Activated CD8-positive, alpha-beta T cell treated with anti-CD3 and anti-CD28 coated beads, Interleukin-2, amount 10 ng/mL, durations not matched to agents 7 days and 5 days (primary cell): ENCODE measurements at places on chromosomes 2 and 18.
A peak's percentile ranks its signal among the peaks of the same experiment; 100 is the strongest.

GRCh38 chr2:218920504-218920903 is 39.0 kb upstream of the CDK5R2 start:
- DNase-seq: no peak

DNA sequence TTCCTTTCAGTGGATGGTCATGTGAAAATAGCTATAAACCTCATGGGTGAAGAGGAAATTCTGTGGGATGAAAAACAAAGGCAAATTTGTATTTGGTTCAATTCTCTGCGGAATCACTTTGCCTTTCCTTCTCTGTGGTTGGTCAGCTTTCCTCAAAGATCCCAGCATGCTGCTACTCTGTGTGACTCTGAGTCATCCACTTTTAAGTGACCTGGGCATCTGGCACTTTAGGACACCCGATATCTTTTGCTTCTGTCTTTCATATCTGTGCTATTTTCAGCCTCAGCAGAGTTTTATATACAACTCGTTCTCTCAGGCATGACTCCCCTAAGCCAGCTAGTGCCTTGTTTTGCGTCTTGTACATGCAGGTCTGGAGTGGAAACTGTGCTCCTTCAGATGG is 217.0 kb upstream of the PIEZO2 start:
- DNase-seq: no peak

GRCh38 chr2:158690823-158691222 is 104.3 kb upstream of the DAPL1 start:
- no peak for DNase-seq

DNA sequence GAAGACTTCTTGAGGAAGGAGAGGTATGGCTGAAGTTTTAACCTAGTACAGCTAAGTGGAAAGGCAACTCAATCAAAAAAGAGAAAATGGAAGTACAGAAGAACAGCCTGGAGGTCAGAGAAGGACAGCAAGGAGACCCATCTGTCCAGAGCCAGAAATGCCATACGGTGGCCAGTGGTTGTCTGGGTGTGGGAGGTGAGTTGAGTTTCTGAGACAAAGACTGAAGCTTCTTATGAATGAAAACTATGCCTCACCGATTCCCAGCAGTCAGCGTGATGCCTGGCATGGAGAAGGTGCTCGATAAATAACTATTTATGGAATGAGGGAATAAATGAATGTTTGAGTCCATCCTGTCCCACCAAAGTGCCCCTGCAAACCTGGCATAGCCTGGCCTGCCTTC is 98.8 kb downstream of the MRO start:
- no peak for DNase-seq

GRCh38 chr2:26979741-26980140 is 9.3 kb downstream of the MAPRE3 start:
- DNase-seq: no peak

DNA sequence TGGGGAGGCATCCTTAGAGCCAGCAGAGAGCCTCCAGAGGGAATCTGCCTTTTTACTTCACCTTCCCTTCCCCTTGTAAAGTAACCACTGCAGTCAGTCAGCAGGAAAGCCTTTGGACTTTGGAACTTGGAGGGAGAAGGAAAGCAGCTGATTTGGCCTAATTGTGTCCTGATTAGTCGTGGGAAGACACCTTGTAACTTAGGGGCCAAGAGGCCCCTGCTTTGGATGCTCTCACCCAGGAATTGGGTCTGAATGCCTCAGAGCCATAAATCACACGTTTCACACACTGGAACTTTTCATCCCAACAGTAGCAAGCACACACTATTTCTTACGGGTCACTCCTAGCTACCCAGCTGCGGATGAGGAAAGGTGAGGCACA is 81.0 kb upstream of the PPM1B start:
- DNase-seq: no peak

DNA sequence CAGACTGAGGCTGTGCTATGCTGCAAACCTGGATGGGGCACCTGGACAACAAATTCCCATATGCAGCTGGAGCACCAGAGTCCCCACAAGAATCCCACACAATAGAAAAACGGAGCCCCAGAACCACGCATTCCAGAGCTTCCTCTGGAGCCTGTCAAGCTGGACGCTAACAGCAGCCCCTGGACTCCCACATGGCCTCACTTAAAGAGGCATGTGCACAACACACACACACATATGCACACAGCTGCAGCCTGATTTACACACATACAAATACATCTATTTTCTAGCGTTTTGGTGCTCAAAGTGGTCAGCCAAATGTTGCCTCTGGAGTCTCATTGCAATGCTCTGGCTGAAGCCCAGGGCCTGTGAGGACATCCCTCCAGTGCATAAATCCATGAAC is 632.7 kb upstream of the ID2 start:
- DNase-seq: no peak

- peak; percentile 78 for DNase-seq
These were observed 1.2 kb downstream of the TGOLN2 start for GRCh38 chr2:85326406-85327159.

DNA sequence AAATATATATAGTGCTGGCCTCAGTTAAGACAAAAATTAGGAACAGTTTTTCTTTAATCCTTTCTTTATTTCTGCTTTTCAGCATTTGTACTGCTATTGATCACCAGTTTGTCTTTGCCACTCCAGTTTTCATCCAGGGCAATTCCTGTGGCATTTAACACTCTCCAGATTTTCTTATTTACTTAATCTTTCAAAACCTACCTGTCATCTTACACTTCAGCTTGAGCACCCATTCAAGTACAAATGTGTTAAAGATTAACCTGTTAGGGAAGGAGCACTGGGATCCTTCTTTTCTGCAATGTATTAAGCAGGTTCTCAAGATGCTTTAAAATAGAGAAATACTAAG is 101.8 kb upstream of the SCN1A start:
- DNase-seq: no peak

DNA sequence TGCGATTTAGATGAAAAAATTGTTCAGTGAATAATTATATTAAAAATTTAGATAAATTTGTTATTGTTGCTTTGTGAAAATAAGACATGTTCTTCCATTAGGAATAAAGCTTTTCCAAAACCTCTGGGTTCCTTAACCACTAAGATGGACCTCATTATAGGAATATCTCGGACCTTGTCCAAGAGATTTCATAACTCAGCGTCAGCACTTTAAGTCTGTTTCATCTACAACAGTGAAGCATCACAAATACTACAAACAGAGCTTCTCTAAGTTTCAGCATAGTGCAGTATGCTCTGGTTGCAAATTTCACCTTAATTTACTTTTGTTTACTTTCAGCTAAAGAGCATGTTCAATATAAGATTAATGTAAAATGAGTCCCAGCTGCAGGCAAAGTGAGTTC is 150.3 kb downstream of the UBE2E3 start:
- DNase-seq: no peak

GRCh38 chr2:204576362-204576979 is 31.2 kb downstream of the PARD3B start:
- no peak for DNase-seq

GRCh38 chr18:63882333-63883141 is 5.0 kb upstream of the SERPINB2 start:
- no peak for DNase-seq

DNA sequence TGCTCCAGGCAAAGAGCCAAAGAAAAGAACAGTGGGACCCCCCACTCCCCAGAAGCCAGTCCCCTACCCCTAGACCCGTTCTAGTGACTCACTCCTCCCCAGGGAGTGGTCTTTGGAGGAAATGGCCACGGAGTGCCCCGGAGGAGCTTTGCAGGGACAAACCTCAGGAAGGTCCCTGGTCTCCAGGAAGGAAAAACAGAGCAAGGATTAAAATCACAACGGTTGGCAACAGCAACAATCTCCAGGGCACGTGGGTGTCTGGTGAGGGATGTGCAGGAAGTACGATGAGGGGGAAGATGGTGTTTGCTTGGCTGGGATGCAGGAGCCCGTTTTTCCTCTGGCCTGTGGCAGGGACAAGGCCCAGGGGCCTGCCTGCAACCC is 135.0 kb downstream of the SMAD2 start:
- DNase-seq: no peak

DNA sequence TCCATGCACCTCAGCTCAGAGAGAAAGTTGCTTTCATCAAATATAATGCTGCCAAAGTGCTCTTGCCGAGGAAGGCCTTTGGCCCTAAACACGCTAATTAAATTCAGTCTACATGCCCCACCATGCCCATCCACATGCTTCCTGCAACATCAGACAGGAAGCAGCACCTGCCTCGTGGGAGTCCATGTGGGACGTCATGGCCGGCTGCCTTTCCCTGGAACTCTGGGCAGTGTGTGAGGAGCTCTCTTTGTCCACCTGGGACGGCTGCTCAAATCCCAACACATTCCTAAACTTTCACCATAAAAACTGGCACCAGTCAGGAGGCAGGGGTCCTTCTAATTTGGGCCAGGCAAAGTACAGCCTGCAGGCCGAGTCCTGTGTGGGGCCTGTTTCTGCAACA is 23.1 kb downstream of the FAM178B start:
- DNase-seq: no peak

DNA sequence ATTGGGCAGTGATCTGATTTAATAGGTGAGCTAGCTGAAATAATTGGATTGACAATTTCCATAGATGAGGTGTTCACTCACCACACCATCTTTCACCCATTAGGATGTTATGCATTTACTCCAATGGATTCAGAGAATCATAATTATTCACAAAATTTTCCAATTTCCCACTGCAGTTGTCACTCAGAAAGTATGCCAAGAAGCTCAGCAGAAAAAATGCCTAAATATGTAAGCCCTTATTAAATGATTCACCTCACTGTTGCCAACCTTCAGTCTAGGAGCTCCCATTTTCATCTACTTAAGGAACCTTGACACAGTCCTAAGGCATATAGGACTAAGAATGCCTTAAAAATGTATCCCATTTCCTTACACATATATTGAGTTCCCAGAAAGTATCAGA is 94.3 kb downstream of the MBD2 start:
- no peak for DNase-seq

DNA sequence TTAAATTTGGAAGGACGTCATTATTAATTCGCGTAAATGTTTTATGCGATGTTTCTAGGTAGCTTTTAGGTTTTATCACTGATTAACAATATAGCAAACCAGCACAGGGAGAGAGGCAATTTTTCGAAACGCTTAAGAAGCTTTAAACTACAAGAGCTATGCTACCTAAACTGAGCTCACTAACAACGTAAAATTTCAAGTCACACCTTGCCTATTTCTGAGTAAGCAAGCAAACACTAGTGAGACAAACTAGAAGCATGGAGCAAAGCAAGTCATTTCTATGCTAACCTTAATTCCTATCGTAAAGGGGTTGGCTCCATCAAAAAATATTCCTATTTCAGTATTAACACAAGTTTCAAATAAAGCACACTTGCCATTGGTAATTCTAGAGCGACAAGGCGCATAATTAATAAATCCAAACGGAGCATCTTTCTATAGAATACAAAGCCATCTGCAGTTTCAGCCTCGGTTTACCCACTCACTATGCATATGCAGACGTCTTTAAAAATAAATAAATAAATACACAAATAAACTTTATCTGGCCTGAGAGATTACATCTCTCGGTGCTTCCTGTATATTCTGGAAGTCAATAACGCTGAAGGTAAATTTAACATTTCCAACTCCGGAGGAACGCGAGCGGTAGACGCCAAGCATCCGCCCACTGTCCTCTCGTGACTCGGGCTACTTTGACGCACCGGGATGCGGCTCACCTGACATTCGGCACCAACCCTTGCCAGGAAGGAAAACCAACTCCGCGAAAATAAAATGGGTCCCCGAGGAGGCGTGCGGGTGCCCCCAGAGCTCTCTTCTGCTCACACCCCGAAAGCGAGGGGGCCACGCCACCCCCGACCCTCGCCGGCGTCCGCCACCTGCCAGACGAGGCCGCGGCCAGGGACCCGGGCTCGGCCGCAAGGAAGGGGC is 947 bp downstream of the ITSN2 start:
- DNase-seq: peak; percentile 67

GRCh38 chr2:86453836-86454235 is 12.7 kb downstream of the KDM3A start:
- DNase-seq: no peak

DNA sequence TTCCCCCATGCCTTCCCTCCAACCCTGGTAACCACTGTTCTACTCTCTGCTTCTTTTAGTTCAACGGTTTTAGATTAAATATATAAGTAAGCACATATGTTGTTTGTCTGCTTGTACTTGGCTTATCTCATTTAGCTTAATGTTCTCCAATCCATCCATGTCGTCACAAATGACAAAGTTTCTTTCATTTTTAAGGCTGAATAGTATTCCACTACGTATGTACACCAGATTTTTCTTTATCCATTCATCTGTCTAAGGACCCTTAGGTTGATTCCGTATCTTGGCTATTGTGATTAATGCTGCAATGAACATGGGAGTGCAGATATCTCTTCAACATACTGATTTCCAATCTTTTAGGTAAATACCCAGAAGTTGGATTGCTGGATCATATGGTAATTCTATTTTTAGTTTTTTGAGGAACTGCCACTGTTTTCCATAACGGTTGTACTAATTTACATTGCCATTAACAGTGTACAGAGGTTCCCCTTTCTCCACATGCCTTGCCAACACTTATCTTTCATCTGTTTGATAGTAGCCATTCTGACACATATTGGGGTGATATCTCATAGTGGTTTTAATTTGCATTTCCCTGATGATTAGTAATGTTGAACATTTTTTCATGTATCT is 8.1 kb downstream of the ASB3 start:
- DNase-seq: no peak

- no peak for DNase-seq
These were observed 98.5 kb downstream of the GLI2 start for GRCh38 chr2:120834206-120834605.

DNA sequence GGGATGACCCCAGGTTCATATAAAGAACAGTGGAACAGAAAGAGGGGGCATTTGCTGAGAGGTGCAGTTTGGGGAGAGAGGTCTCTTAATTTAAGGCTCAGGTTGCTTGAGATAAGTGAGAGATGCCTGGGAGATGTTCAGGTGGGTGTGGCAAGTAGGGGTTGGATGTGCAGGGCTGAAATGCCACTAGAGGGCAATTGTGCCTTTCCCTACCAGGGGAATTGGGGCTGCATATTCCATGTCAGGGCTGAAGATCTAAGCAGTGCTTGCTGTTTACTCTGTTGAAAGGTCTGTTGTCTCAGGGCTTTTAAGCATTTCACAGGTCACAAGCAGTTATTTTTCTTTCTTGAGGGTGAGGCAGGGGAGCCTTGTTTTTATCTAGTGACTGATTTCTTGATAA is 7.8 kb downstream of the CCDC85A start:
- no peak for DNase-seq
